CD4-positive, alpha-beta T cell treated with Interleukin-17A for 1 hour (primary cell): ENCODE measurements at places on chromosomes 12 and 14.

DNA sequence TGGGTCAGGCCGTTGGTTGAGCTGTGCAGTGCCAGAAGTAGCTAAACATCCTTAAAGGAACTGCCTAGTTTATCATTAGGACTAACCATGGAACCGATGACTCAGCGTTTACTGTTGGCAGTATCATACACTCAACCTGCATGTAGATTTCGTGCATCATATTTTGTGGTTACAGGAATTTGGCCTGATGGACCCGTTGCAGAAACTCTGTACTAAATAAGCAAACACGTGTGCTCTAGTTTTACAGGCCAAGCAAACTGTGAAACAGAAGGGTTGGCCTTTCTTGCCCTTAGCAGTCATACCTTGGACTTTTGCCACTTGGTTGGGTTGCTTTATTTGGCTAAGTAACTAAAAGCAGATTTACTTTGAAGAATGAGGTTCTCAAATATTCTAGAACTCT is 35.6 kb downstream of the DGLUCY start:
- no peak for DNase-seq

GRCh38 chr12:106866426-106867080 is 89.2 kb upstream of the TMEM263 start:
- DNase-seq: no peak

DNA sequence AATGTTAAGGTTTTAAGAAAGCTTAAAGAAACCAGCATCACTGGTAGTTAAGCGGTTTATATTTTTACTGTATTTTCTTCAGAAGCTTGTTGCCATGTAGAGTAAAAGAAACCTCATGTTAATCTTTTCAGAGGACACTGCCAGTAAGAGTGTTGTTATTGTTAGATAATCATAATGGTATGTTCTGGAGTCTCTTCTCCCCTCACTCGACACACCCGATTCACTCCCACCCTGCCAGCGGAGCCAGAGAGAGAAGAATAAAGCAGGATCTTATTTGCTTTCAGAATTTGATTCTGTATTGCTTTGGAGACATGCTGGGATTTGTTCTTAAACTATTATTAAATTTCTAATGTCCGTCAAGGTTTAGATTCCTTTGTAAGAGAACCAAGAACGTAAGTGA is 113.7 kb downstream of the SAMD4A start:
- no peak for DNase-seq

DNA sequence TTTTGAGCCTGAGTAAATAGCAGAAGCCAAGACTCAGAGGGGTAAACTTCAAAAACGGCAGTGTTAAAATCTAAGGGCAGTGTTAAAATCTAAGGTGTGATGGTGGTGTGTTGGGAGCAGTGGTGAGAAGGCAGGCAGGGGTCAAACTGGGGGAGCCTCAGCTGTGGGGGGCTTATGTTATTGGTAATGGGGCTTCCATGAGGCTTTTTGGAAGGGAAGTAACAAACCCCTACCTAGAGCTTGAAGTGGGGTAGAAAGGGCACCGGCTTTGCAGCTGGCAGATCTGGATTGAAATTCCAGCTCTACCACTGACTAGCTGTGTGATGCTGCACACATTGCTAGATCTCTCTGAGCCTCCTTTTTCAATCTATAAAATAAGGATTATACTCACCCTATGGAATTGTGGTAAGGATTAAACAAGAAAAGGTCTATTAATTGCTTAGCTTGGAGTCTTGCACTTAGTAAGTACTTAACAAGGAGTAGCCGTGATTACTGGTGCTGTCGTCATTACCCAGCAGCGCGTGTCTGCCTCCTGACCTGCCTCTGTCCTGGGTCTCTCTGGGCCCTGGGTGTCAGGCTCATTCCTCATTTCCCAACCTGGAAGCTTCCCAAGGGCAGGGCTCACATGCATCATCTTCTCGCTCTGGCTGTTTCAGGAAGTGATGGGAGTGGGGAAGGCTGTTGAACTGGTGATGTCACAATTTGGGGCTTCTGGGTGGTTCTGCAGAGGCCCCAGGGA is 18.5 kb upstream of the KRT80 start:
- DNase-seq: no peak

- DNase-seq: no peak
Measured at GRCh38 chr14:61253064-61253738, 27.9 kb downstream of the TMEM30B start.

GRCh38 chr14:105420974-105421674 is 1.5 kb downstream of the MTA1 start:
- no peak for DNase-seq

DNA sequence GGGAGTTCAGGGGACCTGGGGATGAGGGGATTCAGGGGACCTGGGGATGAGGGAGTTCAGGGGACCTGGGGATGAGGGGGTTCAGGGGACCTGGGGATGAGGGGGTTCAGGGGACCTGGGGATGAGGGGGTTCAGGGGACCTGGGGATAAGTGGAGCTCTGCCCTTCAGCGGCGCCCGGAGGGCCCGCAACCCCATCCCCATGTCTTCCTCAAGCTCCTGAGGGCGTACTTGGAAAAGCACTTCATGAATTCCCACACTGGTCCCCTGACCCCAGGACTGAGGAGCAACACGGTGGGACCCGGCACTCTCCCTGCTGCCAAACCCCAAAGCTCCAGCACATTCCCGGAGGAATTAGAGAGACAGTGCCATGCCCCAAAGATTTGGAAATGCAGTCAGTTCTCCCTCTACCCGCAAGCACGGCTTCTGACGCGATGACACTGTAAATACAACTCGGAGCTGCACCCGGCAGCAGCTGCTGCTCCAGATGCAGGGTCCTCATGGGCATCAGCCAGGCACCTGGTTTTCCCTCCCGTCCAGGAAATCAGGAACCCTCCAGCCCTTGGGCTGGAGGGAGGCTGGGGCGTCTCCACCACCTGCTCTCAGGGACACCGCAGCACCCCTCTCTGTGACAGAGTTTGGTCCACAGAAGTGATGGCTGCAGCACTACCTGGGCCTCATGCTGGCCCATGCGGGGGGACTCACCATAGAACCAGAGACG is 32.8 kb upstream of the C14orf180 start:
- DNase-seq: no peak

DNA sequence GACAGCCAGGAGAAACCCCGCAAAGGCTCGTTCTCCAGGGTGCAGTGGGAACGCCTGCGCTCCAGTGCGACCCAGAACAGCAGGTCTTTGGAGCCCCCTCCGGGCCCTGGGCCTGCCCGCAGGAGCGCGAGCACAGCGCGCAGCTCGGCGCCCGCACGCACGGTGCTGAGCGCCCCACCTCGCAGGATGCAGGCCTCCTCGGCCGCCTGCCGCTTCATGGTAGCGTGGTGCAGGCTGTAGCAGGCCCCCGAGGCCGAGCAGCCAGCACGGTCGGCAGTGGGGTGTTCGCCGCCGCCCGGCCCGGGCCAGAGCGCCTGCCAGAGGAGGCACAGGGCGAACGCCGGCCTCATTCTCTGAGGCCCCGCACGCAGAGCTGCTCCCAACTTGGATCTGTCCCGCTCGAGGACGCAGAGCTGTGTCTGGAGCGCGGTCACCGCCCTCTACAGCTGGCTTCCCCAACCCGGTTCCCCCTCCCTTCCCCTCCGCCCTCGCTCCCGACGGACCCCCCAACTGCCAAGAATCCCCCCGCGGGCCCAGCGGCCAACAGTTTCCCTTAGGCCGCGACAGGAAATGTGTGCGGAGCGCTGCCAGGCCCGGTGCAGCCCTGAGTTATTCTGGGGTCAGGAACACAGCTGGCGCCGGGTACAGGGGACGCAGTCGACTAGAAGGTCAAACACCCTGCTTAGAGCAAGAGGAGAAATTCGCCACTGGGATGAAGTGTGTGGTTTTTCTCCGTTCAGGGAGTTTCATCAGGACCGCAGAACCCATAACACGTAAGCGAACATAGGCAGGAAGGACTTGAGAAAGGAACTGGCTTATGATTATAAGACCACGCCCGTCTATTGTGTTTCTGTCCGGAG is at the start of gene CLEC14A:
Gene CLEC14A (minus strand): TSS at position 421 of the 860 bp plus-strand sequence. CDS start 71 bp downstream, at position 350.
- DNase-seq: no peak

DNA sequence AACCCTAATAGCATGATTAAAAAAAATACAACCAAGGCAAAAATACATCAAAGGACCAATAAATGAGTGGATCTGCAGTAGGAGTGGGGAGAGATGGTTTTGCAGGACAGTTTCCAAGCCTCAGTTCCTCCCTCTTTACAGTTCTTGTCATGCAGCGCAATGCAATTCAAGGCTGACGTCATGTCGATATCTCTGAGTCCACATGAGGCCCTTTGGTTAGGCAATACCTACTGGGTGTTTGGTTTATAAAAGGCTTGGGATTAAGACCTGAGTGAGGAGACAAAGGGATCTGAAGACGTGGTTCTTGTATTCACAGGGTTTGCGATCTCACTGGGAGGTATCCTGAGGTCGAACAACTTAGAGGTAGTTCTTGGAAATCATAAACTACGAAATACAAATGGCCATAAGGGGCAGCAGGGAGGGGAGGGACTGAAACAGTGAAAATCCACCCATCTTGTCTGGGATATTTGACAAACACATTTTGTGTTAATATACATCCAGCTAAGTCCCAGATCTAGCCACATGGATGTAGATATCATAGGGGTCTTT is 441.0 kb downstream of the FUT8 start:
- DNase-seq: no peak

- no peak for DNase-seq
Measured at GRCh38 chr12:120870415-120870814, 33.7 kb downstream of the SPPL3 start.

DNA sequence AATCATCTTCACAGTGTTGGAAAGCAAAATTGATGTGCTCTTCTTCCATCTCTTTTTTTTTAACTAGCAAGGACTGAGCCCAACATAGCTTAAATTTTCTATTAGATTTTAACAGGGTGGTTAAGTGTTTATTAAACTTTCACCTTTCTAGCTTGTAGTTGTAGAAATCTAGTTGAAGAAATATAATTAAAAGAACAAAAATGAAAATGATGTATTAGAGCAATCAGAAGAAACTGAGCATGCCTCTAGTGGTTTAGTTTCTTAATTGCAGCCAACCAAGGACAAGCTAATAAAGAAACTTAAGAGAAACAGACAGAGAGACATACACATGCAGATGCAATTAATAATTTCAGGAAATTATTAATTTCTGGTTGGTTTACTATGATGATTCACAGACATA is 673.0 kb upstream of the LMO3 start:
- DNase-seq: no peak

- no peak for DNase-seq
Measured at GRCh38 chr12:109214131-109214530, 95.0 kb downstream of the FOXN4 start.

- DNase-seq: no peak
Measured at GRCh38 chr14:99177886-99178835, 93.8 kb downstream of the BCL11B start.

DNA sequence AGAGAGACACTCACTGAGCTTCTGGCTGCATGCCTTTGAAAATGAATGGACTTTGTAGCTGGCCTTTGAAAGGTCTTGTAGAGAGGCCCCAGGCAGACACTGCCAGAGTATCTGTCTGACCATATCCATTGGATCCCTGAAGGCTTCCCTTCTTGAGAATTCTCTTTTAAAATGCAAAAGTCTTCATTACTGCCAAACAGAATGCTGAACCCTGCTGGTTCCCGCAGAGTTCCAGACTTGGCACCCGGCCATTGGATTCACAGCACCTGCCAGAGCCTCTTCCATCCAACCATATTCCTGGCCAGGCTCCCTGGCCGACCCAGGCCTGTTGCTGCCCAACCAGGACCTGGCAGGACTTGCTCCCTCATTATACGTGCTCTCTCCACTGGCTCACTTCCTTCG is 182.5 kb downstream of the GXYLT1 start:
- DNase-seq: no peak

- DNase-seq: no peak
Measured at GRCh38 chr12:90120627-90121026, 412.0 kb upstream of the ATP2B1 start.

GRCh38 chr12:87975879-87976278 is 53.3 kb downstream of the C12orf50 start:
- DNase-seq: no peak

DNA sequence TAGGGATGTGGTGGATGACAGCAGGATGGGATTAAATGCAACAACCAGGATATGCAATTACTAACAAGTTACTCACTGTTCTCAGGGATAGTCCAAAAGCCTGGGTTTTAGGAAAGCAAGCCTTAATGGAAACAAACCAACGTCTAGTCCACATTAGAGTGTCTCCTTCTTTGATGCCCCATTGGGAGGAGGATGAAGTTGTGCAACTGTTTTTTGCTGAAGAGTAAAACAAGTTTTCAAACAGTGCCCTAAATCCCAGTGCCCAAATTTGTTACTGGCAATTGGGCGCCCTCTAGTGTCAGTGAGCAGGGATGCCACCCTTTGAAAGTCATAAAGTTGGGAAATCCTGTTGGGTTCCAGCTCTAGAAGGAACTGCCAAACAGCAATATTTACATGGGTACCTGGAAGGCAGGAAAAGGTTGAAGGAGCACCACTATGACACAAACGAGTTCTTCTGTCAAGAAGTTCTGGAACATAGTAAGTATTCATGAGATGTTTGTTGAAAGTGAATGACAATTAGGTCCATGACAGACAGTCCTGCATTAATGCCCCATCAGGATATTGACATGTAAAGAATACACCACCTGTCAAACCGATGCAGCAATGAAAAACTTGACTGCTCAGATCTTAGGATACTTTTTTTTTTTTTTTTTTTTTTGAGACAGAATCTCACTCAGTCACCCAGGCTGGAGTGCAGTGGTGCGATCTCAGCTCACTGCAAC is 11.1 kb upstream of the DPF3 start:
- DNase-seq: peak; percentile 79

DNA sequence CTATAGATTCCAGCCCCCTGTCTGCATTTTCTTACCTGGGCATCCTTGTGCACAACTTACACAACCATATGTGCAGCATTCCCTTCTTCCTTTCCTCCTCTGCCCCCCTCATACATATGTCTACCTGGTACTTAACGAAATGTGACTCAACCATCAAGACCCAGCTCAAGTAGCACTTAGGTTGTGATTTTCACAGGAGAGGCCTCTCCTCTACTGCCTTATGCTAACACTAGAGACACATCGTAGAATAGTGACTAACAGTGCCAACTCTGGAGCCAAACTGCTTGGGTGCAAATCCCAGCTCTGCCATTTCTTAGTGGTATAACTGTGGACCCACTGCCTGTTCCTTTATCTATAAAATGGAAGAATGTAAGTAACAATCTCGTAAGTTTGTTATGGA is 24.1 kb upstream of the PLEKHA5 start:
- DNase-seq: no peak

- DNase-seq: no peak
Measured at GRCh38 chr14:69284170-69284569, 24.2 kb downstream of the GALNT16 start.

DNA sequence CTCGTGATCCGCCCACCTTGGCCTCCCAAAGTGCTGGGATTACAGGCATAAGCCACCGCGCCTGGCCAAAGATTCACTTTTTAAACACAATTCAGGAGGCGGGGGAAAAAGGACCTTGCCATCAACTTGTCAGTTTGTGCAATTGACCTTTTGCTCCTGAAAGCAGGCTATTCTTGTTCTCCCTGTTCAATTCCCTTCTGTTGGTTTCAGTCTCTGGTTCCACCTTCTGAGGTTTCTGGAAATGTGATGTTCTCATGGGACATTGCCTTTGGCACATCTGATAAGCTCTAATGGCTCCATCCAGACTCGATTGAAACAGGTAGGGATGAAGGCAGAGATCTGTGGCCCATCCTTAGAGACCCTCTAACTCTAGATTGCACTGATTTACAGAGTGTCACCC is 17.9 kb upstream of the CCDC85C start:
- DNase-seq: no peak

- no peak for DNase-seq
Measured at GRCh38 chr14:51603495-51603894, 48.2 kb upstream of the FRMD6 start.
